ENCODE measurements at places on chromosomes 2 and 18.

DNA sequence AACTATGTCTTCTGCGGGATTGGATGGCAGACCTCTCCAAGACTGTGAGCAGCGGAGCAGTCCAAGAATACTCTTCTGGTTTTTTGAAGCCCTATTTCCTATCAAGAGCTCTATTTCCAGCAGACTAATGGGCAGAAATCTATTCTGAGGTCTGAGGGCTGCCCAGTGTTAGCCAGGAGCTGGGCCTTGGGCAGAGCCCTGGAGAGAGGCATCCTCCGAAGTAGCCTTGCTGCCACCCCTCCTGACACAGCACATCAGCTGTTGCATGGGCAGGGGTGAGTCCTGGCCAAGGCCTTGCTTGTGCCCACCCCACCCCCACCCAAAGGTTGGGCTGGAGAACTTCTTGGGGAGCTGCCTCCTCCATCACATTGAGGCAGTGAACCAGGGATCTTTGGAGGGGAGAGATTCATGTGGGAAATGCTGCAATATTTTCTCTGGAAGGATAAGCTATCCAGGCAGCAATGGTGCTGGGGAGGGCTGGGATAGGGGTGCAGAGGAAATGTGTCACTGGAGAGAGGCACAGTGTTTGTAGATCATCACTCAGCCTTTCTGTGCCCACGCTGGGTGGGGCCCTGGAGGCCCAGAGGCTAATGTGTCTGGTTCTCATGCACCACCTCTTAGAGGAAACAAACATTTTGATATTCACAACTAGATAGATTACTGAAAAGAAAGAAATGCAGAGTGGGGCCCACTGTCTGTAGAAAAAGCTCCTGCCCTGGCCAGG lies 104.7 kb downstream of the VSNL1 start:
- peak; percentile 11 for DNase-seq

GRCh38 chr2:74571058-74571457 lies 16.5 kb downstream of the DOK1 start:
- DNase-seq, result no peak

GRCh38 chr2:126527836-126528490 lies 128.0 kb upstream of the GYPC start:
- peak; percentile 29 for DNase-seq

DNA sequence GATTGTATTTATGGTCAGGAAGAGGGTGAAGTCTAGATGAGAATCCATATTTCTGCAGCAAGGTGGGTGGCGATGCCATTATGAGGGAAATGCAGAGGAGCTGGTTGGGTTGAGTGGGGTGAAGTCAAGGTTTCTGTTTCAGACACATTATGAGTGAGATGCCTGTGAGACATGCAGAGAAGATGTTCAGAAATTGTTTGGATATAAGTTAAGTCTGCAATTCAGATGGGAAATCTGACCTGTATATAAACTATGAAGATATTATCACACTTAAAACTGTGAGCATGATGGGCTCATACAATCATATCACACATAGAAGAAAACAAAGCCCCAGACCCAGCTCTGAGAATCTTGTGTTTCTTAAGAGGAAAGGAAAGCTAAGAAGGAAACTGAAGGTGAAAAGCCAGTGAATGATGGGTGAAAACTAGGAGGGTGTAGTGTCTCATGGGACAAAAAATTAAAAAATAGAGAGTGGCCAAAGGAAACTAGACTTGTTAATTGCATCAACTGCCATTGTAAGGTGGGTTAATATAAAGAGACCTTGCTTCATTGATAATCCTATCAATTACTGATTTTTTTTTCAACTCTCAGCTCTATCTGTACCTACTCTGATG lies 14.2 kb downstream of the GALNT5 start:
- DNase-seq, result no peak

DNA sequence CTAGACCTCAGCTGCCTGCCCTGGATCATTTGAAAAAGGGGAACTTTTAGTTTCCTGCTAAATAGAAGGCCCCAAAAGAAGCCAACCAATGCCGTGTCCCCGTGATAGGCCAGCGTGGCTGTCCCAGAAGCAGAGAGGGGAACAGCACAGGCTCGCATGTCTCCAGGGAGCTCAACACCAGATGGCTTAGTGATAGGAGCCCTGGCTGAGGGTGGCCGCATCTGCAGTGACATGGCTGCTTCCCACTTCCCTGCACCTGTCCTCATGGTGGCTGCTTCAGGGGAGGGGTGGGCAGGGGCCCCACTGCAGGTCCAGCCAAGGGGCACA lies 79.6 kb downstream of the MBP start:
- no peak for DNase-seq

DNA sequence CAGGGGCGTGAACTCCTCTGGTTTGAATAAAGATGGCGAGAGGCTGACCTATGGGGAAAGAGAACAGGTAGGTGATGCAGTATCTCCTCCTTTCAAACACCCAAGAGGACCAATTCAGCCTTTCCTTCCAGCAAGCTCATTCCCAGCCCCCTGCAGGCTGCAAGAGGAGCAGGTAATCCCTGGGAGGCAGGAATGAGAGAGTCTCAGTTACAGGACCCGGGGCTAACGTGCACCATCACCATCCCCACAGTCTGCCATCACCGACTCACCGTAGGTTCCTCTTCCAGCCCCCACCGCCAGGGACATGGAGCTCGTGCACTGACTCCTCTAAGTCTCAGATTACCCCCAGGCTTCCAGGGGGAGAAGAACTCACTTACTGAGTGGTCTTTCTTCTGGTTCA lies 26.7 kb downstream of the XDH start:
- DNase-seq, result no peak

- DNase-seq, result no peak
Measured at GRCh38 chr2:69422198-69422597, 15.0 kb downstream of the NFU1 start.

DNA sequence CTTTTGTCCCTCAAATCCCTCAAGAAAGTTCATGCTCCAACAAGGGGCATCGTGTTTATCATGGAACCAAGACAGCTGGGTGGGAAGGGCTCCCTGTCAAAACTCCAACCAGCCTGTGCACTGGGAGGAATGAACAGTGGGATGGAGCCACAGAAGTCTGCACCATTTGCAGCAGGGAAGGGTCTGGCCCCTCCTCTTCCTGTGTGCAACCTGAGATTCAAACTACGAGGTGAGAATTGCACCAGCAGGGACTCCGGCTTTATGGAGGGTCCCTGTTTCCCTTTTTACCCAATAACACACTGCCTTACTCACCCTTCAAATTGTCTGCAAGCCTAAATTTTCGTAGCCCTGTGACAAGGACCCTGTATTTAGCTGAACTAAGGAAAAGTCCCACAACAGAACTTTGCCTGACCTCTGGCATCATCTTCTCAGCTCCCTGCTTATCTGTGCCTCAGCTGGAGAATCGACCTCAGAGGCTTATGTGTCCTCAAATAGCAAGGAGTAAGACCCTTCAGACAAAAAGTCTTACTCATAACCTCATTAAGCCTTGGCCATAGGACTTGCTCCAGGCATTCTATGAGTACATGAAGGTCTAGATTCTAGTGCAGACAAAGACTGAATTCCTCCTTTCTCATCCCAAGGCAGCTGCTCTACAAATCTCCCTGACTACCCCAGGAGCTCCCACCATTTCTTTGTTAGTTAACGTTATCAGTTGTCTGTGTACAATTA lies 178.3 kb upstream of the SERPINE2 start:
- no peak for DNase-seq

GRCh38 chr2:154182008-154182407 lies 310.3 kb downstream of the GALNT13 start:
- no peak for DNase-seq

DNA sequence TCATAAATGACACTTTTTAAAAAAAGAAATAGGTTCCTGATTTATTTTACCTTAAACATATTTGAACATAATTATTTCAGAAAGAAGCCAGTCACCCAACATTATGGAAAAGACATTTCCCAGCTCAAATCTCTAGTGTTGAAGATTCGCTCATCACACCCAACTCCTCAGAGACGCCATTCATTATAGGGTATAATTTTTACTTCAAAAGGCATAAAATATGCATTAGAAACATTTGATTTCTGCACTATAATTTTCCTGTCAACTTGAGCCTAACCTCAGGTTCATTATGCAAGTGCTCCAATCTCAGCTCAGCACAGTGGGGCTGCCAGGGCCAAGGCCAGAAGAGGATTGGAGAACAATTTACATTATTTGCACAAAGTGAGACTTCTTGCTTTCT lies 58.8 kb upstream of the TTN start:
- DNase-seq, result no peak

GRCh38 chr2:48558456-48558855 lies 28.5 kb downstream of the STON1 start:
- DNase-seq, result no peak

- peak; percentile 44 for DNase-seq
Measured at GRCh38 chr18:50429207-50429948, 54.5 kb downstream of the SKA1 start.

- DNase-seq, result no peak
Measured at GRCh38 chr2:78586316-78586715, 439.2 kb upstream of the REG3G start.

DNA sequence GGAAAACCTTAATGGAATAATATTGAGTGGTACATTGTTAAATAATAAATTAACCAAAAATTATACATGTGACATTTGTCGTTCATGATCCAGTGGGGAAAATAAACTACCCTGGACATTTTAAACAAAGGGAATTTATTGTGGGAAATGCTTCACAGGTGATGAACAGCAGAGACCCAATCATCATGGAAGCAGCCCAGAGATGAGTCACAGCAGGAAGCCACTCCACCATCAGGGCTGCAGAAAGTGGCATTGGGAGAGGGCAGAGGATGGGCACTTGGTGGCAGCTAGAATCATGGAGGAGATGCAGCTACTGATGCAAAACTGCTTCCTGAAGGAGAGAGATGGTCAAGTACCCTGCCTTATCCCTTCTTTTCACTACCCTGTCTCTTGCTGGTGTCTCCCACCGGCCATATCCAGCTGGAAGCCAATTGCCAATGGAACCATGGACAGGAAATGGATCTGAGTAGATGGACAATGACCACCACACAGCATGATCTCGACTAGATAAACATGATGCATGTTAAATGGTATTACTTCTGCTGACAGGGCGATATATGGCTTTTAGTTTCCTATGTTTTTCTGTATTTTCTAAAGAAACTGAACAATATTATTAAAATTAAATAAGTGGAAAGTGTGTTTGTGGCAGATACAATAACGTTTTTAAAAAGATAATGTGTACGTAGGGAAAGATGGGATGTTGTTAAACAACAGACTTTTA lies 139.8 kb downstream of the RPIA start:
- DNase-seq, result peak; percentile 34

DNA sequence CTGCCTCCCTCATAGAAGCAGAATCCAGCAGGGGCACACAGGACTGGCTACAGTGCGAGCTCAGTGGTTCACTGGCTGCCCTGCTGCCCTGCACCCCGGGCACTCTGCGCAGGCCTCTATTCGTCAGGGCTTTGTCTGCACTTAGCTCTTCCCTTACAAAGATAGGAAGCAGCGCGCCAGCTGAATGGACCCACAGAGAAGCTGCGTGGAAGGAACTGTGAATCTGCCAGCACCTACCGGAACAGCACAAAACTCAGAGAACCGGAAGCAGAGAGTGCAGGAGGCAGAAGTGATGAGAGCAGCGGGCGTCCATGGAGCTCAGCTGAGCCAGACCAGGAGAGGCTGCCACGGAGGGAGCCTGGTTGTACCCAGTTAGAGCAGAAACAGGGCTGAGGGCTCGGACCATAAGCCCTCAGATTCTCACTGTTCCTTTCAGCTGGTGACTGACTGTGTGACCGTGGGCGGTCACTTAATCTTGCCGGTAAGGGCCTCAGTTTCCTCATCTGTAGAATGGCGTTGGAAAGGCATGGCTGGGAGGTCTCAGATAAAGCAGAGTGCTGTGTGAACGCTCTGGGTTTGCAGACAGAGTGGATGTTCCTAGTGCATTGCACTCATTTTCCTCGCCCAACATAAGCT lies 23.1 kb upstream of the SLC66A3 start:
- no peak for DNase-seq
